IMR-90 (cell line): ENCODE measurements at places on chromosomes 4 and X.

GRCh38 chrX:69019073-69019890 is 146.0 kb downstream of the PJA1 start:
- DNase-seq = no peak

GRCh38 chr4:30717208-30718020 is 2.8 kb upstream of the PCDH7 start:
- DNase-seq = peak; percentile 70

DNA sequence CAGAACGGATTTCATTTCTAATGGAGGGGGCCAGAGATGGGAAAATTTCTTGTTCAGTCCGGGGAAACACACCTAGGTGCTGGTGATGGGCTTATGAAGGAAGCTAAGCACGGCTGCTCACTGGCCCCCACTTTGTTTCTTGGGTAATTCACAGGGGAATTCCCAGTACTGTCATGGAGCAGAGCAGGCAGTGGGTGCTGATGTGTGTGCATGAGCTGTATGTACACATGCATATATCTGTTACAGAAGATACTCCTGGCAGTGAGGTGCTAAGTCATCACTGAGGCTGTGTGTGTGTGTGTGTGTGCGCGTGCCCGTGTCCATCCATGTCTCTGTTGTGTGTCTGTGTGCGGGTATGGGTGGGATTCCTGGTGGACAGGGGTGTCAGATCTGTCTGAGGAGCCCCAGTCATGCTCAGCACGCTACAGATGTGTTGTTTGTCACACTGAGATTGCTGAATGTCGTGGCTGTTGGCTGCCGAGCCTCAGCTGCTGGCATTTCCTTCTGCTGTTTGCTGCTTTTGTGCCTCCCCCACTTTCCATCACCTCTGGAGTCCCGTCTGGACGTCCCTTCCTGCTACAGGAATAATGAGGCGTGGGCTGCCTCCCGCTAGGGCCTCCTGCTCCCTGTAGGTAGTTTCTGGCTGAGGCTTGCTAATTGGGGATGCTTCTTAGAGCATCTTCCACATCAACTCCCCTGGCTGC is 53.3 kb downstream of the JADE1 start:
- DNase-seq = peak; percentile 72

DNA sequence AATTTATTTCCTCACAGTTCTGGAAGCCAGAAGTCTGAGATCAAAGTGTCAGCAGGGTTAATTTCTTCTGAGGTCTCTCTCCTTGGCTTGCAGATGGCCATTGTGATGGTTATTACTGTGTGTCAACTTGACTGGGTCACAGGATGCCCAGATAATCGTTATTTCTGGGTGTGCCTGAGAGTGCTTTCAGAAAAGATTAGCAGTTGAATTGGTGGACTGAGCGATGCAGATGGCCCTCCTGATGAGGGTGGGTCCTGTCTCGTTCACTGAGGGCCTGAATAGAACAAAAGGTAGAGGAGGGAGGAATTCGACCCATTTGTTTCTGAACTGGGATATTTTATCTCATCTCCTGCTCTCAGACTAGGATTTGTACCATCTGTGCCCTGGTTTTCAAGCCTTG is 15.7 kb downstream of the SMIM43 start:
- no peak for DNase-seq

DNA sequence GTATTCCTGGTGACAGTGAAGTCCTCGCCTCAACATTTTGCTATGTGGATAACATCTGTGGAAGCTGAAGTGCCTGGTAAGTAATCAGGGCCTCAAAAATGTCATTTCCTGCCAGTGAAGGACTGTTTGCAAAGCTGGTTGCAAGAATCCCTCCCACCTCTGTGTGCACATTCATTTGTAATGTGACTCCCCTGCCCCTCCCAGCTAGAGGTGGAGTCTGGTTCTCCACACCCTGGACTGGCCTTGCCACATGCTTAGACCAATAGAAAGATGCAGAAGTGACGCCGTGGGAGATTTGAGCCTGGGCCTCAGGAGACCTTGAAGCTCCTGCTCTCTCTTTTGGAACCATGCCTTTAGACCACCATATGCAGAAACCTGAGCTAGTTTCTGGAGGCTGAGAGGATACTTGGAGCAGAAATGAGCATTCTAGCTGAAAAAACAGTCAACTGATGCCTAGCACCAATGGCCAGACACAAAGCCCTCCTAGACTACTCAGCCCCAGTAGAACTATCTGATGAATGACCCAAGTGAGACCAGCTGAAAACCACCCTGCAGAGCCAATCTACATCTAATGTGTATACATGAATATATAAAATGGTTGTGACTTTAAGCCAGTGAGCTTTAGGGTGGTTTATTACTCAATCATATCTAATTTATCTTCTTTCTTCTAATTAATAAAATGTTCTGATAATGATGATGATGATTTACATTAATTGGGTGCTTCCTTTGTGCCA is 47.8 kb upstream of the CRMP1 start:
- DNase-seq = peak; percentile 10

- DNase-seq = no peak
These were observed 434.8 kb downstream of the MAPK10 start for GRCh38 chr4:85925071-85925470.

- DNase-seq = no peak
These were observed 15.1 kb downstream of the ATP5ME start for GRCh38 chr4:658681-659667.

- peak; percentile 6 for DNase-seq
These were observed 8.7 kb downstream of the RXFP1 start for GRCh38 chr4:158530381-158530780.

DNA sequence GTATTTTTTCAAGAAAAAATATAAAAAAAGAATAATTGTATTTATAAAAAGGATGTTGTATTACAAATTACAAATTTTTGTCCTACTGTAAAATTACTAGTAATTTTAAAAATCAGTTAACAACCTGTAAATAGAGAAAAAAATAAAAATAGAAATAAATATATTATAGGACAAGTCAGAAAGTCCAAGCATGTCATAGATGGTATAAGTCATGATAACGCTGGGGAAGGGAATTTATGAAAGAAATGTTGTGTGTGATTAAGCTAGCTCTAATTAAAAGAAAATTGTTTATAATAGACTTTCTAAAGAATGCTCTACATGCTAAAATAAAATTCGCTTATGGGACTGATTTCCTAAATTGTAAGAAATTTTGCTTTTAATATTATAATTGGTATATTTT is 2329.9 kb downstream of the ARAP2 start:
- DNase-seq = no peak

- DNase-seq = no peak
These were observed 127.0 kb downstream of the IL15 start for GRCh38 chr4:141763374-141763773.

GRCh38 chr4:148530114-148530513 is 87.9 kb upstream of the NR3C2 start:
- DNase-seq = peak; percentile 55

DNA sequence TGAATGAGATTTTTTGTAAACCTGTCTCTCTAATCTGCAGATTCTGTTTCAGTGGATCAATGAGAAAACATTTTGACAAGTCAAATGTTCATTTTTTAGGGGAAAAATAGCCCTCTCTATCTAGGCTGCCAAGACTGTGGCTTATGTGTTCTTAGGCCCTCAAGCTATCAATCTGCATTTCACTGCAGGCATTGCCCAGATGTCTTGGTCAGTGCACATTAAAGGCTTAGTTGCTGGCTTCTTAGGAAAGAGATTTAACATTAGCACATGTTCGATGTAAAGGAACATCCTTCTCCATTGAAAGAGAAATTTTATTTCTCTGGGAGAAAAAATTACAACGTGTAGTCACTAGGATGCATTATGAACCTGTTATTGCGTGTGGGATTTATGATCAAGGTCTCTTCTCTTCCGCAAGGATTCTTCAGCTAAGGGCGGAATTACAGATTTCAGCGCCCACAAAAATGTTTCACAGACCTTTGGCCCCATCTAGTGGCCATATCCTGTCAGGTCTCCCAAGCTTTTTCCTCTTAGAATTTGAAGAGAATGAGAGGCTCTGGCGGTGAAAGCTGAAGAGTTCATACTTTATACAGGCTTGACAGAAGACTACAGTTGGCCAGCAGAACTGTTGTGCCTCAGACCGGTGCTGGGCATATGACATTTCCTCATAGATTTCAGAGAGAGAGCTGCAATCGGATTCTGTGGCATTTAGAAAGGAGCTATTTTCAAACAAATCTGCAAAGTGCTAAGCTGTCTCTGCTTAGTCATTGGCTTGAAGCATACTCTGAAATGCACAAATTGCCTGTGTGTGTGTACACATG is 144.6 kb upstream of the NOCT start:
- peak; percentile 78 for DNase-seq

DNA sequence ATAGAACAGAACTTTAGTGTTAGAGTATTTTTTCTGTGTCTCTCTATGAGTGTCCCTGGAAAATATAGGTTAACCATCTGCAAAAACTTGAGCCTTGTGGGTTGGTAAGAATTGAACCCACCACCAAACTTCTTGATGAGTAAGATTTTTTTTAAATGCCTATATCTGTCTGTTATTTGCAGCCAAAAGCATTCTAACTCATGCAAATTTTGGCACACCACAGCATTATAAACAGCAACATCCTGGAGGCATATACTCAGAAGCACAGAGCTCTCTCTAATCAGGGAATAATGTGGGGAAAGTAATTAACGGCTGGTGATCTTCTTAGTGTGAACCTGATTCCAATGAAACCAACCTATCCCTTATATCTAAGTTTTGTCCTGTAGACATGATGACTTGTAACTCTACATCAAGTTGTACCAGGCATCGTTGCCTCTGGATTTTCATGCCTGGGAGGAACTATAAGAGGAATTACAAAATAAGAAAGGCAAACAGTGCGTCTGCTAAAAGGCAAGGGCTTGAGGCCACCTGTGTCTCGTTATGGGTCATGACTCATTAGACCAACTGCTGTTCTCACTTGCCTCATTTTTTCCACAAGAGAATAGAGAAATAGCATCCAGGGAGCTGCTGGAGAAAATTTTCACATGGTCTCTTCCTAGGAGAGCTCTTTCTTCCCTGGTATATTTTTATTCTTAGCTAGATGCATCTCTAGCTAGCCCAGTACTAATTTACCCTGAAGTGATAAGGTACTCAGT is 202.4 kb downstream of the CHIC2 start:
- DNase-seq = peak; percentile 96

GRCh38 chr4:114321366-114321765 is 277.2 kb upstream of the UGT8 start:
- no peak for DNase-seq

DNA sequence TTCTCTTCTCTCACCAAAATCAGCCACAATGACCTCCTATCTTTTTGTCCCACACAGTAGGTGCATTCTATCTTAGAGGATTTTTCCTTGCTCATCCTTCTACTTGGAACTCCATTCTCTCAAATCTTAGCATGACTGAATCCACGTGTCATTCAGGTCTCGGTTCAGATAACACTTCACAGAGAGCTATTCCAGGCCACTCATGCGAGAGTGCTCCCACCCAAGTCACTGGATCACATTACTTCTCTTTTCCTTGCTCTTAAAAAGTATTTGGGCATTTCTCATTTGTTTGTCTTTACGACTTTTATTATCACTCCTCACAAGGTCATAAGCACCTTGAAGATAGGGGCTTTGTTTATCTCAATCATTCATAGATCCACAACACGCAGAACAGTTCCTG is 647.5 kb upstream of the TENM3 start:
- no peak for DNase-seq

DNA sequence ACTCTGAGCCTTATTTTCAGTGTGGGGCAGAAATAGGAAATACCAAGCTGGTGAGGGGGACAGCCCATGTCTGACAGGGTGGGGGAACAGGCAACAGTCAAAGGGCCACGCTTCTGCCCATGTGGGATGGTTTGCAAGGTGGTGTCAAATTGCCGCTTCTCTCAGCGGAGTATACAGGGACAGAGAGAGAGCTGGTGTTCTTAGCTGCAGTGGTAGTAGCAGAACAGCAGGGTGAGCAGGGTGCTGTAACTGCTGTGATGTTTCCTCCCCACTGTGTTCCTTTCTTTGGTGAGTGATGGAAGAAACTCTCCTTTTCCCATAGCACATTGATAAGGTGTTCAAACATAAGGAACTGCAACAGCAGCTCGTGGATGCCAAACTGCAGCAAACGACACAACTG is 37.9 kb downstream of the RBBP7 start:
- DNase-seq = peak; percentile 28

- DNase-seq = no peak
These were observed 13.5 kb downstream of the EMCN start for GRCh38 chr4:100504086-100504874.

- DNase-seq = peak; percentile 50
These were observed 3.0 kb upstream of the CITED1 start for GRCh38 chrX:72308566-72309296.

- no peak for DNase-seq
These were observed 35.6 kb upstream of the MAGEA8 start for GRCh38 chrX:149845385-149845784.

- no peak for DNase-seq
These were observed 37.3 kb downstream of the SAT1 start for GRCh38 chrX:23820235-23820782.

DNA sequence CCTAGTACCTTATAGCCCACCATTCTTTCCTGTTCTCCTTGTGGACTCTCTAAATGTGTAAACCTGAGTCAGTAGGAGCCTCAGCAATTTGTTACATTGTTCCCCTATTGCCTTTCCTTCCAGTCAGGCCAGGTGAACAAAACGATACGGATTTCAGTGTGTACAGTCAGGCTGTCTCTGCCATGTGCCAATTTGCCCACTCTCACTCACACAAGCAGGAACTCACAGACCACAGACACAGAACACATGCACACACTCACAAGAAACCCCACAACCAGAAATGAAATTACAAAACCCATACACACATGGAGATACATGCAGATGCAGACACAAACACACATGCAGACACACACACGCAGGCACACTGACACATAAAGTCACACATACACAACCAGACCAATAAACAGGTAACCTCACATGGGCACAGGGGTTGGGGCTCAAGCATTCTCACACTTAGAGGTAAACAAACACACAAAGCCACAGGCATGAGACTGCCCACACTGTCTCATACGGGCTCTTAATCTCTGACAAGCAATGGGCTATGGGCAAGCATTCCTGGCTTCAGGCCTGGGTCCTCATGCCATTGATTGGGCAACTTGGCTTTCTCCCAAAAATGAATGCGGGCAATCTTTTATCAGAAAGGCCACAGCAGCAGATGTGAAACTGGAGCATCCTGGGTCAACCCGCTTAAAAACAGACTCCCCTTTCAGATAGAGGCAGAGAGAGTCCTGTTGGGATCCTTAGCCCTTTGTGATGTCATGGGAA is 68.7 kb downstream of the NBDY start:
- no peak for DNase-seq

DNA sequence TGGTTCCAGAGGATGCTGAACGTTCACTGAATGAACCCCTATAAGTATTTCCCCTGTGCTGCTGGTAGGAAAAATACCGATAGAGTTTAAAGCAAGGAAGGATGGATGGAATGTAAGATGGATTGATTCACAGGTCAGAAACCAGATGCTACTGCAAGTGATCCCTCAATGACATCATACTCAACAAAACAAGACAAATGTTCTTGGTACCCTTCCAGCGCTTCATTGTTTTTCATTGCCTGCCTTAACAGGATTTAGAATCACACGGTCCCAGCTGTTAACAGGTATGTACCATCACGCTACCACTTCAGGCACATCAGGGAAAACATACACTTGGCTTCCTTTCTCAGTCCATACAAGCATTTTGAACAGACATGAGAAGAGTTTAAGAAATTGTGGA is 118.1 kb upstream of the TLR3 start:
- DNase-seq = no peak
